KG1 (cell line): ENCODE measurements at places on chromosomes 5 and 9.

- no peak for DNase-seq
Observed at GRCh38 chr5:28398185-28398584, 1359.8 kb upstream of the CDH9 start.

- DNase-seq: no peak
Observed at GRCh38 chr9:90127923-90128322, 514.7 kb downstream of the DIRAS2 start.

DNA sequence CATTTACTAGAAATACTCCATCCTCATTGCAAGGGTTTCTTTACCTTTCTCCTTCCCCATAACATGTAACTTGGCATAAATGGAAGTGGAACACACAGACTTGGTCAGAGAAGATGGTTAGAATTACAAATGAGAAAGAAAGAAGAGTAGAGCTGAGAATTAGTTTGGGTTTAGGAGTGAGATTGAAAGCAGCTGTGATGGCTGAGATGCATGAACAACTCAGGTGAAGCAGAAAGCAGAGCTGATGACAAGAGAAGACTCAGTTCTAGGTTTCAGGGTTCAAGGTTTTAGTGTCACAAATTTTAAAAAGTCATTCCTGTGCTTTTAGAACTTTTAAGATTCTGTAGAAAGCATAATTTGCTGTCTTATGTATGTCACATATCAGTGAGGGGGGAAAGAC, 54.0 kb downstream of the TMEM161B start:
- DNase-seq: no peak

GRCh38 chr9:134532084-134532483, 109.5 kb upstream of the COL5A1 start:
- DNase-seq: no peak

- no peak for DNase-seq
Observed at GRCh38 chr5:166163996-166164610, 2127.3 kb upstream of the WWC1 start.

GRCh38 chr5:144209361-144209760, 38.7 kb downstream of the KCTD16 start:
- DNase-seq: no peak

- no peak for DNase-seq
Observed at GRCh38 chr5:127645300-127645726, 3.6 kb upstream of the CTXN3 start.
